Fibroblast of the conjunctiva (primary cell): ENCODE measurements at places on chromosomes 2 and 18.

DNA sequence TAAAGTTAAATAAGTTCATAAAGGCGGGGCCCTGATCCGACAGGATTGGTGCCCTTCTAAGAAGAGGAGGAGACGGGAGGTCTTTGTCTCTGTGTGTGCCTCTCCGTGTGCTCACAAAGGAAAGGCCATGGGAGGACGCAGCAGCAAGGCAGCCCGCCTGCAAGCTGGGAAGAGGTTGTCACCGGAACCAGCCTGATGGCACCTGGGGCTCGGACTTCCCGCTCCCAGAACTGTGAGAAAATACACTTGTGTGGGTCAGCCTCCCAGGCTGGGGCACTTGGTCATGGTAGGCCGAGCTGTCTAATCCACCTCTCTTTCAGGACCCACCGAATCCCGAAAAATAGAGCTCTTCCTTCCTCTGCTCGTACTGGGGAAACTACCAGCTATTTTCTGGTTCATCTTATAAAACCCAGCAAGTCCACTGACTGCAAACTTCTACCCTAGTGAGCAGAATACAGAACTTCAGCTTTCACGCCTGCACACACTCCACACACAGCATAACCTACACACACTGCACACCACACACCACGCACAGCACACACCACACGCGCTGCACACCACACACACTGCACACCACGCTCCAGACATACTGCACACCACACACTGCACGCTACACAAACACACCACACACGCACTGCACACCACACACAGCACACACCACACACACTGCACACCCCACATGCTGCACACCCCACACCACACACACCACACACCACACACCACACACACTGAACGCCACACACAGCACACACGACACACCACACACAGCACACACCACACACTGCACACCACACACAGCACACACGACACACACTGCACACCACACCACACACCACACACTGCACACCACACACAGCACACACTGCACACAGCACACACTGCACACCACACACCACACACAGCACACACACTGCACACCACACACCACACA lies 58.1 kb downstream of the ASB1 start:
- DNase-seq = no peak

- no peak for DNase-seq
Observed at GRCh38 chr2:202716953-202717597, 82.3 kb downstream of the FAM117B start.

GRCh38 chr2:219017201-219017931 lies 23.9 kb downstream of the CFAP65 start:
- DNase-seq = no peak

DNA sequence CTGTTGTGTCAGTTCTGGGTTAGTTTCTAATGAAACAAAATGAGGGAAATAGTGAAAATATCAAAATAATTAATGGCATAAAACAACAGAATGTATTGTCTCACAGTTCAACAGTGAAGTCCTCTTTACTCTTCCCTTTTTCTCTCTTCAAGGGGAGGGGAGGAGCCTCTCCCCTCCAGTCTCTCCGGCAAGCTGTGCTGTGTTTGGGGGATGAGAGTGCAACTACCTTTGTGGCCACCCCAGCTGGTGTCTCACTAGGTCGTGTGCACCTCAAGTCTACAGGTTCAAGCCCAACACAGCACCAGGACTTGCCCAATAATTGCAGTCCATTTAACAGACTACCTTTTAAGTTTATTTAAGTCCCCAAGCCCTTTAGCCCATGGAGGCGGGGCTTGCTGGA lies 271.7 kb upstream of the DOK6 start:
- no peak for DNase-seq

DNA sequence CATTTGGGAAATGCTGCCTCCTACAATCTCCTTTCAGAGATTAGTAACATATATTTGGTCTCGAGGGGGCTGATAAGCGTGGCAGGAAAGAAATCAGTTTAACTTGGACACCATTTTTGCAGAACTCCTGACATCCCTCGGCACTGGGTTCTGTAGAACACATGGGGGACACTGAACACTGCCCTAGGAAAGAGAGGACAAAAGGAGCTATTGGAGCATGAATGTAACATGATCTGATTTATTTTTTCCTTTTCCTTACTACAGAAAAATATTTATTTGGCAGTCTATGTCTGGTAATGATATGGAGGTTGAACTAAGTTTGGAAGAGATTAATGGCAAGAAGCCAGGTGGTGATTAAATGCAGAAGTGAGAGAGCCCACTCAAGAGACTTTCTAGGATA lies 153.8 kb downstream of the AFF3 start:
- no peak for DNase-seq

DNA sequence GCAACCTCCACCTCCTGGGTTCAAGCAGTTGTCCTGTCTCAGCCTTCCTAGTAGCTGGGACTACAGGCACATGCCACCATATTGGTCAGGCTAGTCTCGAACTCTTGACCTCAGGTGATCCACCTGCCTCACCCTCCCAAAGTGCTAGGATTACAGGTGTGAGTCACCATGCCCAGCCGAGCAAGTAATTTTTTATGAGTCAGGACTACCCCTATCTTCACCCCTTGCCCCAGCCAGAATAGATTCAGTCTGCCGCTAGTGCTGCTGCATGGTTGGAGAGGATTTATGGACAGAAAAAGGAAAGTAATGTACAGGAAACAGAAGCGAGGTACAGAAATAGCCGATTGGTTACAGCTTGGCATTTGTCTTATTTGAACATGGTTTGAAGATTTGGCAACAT lies 48.9 kb downstream of the BMPR2 start:
- DNase-seq = no peak

DNA sequence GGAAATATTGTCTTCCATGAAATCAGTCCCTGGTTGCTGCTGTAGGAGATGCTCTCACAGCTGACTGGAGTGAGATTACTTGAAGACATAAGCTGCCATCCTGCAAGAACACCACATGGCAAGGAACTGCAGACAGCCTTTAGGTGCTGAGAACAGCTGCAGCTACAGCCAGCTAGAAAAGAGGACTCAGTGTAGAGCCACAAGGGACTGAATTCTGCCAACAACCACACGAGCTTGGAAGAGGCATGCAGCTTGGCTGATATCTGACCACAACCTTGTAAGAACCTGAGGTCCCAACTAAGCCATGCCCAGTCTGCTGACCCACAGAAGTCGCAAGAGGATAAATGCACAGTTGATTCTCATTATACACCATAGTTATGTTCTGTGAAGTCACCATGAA lies 181.8 kb upstream of the ARL4C start:
- peak; percentile 77 for DNase-seq

GRCh38 chr2:54347622-54348021 lies 91.6 kb upstream of the TSPYL6 start:
- no peak for DNase-seq

- no peak for DNase-seq
Observed at GRCh38 chr2:23292024-23292423, 93.0 kb upstream of the KLHL29 start.
